ENCODE measurements at places on chromosomes 2 and 18.

DNA sequence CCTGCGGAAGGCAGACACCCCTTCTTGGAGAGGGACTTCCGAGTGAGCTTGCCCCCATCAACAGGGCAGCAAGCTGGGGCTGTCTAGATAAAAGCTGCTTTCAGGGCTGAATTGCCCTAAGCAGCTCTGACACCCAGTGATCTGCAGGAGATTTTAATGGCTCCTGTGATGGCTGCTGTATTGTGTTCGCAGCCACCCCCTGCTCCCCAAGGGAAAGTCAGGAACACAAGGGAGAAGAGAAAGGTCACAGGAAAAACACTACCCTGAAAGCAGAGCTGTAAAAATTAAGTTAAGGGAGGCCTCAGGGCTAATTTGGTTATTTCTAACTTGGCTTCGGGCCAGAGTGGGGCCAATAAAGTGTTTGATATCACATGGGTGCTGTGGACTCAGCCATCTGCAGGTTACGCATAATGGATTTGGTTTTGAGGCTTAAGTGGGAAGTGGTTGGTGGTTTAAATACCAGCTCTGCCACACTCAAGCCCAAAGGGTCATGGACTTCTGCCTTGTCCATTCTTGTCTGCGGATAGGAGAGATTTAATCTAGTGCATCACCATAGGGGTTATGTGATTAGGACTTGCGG, 147.6 kb downstream of the CLIP4 start:
- DNase-seq = no peak

GRCh38 chr18:31399306-31400032, 22.9 kb downstream of the DSG4 start:
- no peak for DNase-seq

GRCh38 chr2:17460371-17461086, 57.7 kb downstream of the RAD51AP2 start:
- DNase-seq = no peak

GRCh38 chr18:62741118-62741566, 25.8 kb downstream of the PHLPP1 start:
- DNase-seq = no peak

- DNase-seq = no peak
Observed at GRCh38 chr2:207385903-207386302, 143.9 kb upstream of the CREB1 start.

DNA sequence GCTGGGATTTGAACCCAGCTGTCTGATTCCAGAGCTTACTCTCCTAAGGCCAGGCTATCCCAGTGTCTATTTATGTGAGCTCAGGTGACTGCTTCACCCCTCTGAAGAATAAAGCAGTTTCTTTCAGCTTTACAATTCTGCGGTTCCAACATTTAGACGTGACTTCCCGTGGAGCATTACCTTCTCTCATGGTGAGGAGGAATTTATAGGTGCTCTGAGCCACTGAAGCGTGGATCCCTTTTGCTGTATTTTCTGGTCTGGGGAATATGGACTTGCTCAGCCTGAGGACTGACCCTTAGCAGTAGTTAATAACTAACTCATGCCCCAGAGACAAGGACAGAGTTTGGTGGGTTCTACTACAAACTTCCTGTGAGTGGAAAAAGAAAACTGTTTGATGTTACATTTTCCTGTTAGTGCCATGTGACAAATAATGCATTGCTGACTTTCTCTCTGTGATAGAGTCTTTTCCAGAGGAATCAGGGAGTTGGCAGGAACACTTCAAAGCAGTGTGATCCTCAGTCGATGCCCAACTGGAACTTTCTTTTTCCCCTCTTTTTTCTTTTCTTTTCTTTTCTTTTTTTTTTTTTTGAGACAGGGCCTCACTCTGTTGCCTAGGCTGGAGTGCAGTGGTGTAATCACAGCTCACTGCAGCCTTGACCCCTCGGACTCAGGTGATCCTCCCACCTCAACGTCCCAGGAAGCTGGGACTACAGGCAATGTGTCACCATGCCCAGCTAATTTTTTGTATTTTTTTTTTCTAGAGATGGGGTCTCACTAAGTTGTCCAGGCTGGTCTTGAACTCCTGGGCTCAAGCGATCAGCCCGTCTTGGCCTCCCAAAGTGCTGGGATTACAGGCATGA, 21.9 kb downstream of the CASP10 start:
- no peak for DNase-seq

DNA sequence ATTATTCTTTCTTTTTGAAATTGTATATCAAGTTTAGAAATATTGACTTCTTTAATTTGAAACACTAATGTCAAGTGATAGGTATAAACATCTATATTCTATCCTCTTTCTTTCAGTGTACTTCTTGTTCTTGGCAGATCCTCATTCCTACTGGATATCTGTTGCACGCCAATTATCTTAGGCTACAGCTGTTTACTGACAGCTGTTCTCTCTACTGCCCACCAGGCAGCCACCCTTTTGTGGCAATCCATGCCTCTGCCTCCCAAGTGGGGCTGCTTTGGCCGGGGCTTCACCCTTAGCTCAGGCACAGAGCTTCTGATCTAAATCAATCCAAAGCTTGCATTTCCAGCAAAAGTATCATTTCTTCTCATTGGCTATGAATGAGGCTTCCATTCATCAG, 50.6 kb upstream of the ITSN2 start:
- DNase-seq = no peak

GRCh38 chr18:46917803-46918600, 600 bp downstream of the KATNAL2 start:
- peak; percentile 81 for DNase-seq

GRCh38 chr18:76434452-76434851, 60.6 kb downstream of the ZNF516 start:
- DNase-seq = no peak

DNA sequence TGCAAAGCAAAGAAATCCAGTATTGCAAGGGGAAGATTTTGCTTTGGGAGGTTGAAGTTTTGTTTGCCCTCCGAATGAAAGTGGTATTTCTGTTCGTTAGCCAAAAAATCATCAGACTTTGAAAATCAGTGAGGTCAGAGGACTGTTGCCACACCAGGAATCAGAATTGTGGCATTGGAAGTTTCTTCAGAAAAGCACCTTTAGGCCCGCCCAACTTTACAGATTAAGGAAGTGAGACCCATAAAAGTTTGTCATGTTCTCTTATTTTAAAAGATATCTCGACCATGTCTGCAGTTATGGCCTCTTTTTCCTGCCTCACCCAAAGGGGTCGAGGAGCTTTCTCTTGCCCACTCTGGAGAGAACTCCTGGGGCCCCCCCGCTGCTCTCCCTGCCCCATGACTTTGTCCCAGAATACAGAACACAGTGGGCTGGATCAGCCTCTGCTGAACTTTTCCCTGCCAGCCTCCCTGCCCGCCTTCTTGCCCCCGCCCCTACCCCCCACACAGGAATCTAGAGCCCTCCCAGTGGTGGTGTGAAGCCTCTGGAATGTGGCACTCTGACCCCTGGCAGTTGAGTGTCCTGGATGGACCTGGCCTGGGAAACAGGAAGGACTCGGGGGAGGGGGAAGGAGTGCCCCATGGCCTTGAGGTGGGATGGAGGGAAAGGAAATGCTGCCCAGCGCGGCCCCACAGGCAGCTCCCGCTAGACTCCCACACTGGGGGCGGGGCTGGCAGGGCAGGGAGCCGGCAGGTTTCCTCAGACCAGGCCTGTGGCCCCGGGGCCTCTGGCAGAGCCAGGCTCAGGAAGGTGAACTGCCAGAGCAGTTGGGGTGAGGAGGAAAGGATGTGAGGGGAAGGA, 25.3 kb downstream of the CRIM1 start:
- peak; percentile 96 for DNase-seq

- DNase-seq = no peak
Observed at GRCh38 chr2:7373156-7373555, 455.9 kb downstream of the RNF144A start.

- no peak for DNase-seq
Observed at GRCh38 chr2:148619560-148620195, 24.9 kb upstream of the EPC2 start.

DNA sequence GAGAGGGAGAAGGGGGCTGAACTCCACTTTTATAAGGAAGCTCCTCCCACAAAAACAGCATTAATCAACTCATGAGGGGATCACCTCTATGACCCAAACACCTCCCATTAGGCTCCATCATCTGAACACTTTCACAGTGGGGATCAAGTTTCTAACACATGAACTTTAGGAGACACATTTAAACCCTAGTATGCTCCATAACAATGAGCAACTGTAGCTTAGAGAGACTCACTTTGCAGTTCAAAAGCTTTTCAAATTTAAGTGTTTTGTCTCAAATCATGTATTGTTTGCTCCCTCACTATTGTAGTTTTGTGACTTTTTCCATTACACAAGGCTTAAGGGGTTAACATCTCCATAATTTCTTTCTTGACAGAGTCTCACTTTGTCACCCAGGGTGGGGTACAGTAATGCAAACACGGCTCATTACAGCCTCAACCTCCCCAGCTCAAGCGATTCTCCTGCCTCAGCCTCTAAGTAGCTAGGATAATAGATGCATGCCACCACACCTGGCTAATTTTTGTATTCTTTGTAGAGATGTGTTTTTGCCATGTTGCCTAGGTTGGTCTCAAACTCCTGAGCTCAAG, 352.7 kb upstream of the CDH20 start:
- no peak for DNase-seq

DNA sequence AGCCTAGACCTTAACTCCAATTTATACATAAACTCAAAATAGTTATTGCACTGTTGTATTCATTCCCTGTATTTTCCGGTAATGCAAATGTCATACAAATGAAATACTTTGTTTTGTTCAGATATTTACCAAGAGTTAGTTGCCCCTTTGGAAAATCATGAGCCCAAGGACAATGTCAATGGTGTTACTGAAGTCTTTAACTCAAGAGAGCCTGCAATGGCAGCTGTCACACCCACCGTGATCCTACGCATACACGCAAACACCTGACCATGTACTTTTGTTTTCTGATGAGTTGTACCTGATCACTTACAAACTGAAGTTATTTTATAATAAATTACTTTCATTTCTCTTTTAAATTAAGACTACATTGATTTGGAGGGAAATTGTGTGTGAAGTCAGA, 11.7 kb upstream of the WIPF1 start:
- no peak for DNase-seq

GRCh38 chr2:1829796-1830195, 85.5 kb upstream of the PXDN start:
- DNase-seq = no peak

GRCh38 chr2:129673847-129674711, 305.4 kb upstream of the RAB6C start:
- DNase-seq = no peak

DNA sequence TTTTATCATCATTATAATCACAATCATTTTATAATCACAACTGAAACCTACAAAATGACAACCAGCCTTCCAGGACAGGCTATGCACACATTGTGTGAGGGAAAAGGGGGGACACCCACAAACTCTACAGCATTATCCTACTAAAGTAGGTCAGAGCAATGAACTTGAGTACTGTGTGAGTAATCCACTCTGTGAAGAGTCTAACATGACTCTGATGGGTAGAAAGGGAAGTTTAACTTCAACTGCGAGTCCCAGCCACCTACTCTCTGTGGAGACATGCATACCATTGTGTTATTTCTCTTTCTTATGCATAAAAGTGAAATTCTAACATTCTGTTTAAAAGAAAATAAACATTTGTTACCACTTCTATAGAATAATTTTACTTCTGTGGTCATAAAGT, 177.9 kb downstream of the ZNF516 start:
- DNase-seq = no peak

DNA sequence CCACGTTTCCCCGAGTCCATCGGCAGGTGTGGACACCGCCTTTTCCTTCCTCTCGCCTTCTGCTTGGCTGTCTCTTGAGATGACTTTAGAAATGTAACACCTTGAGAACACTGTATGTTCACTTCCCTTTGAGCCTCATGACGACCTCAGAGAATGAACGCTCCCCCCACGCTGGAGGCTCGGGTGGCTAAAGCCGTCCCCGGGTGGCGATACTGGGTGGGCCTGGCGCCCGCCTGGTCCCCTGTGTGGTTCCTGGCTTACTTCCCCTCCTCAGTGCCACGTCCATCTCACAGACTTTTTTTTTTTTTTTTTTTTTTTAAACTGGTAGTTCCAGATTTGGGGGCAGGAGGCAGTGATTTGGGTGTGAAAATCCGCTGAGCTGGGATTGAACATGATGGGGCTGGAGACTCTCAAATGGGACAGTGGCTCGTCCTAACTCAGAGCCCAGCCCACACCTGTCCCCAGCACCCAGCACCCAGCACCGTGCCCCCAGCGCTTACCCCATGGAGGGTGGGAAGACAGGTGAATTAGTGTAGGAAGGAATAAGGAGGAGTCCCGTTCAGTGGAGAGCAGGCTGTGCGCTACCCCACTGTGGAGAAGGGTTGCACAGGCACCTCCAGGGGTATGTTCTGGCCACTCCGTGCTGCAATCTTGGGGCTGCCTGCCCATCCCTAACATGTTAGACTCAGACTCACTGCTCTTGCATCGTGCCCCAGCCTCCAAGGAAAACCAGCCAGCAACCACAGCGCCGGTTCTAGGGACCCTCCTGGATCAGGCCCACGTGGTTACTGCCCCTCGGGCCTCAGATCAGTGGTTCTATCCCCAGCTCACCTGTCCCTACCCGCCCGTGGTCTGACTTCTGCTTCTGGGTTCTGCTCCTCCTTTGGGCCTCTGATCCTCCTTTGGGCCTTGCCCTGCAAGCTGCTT, 174.0 kb downstream of the ASB1 start:
- DNase-seq = no peak

- DNase-seq = no peak
Observed at GRCh38 chr2:113231064-113231463, 47.7 kb downstream of the PAX8 start.

DNA sequence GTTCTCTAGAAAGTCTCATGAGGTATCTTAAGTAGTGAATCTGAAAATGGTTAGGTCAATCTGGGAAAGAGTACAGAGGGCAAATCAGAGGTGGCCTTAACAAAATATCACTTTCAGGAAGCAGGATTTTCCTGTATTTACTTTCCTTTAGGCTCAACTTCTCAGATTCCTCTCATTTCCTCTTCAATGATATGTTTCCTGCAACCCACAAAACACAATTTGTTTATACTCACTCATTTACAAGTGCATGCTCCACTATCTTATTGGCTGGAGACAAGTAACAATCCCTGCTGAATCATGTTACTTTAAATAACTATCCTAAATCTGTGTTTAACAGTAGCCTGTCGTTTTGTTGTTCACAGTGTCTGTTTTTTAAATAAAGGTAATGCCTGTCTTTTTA, 228.1 kb downstream of the DSC3 start:
- DNase-seq = no peak
